ENCODE measurements at places on chromosomes 4 and X. TPM values are rescaled to one million over a fixed set of nuclear protein-coding genes. Genes with fewer than 3 reads are reported as not detected.

DNA sequence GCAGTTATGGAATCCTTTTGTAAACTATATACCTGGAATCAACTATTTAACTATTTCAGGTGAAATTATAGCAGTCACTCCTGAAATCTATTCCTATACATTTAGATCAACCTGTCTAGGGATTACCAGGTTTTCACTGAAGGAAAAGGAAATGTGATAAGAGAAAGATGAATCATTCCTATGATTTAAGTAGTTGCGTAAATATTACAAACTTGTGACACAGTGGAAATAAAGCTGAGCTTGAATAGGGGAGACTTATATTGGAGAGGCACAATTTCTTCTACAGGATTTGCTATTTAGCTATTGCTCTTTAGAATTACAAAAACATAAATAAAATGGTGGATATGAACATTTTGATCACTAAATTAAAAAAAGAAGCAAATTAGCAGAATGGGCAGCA, 284.1 kb upstream of the EPHA5 start:
- DNase-seq: no peak

- no peak for DNase-seq
Observed at GRCh38 chr4:636628-637159, 11.3 kb downstream of the PDE6B start.

GRCh38 chr4:112885897-112886296, 163.6 kb upstream of the ANK2 start:
- DNase-seq: no peak

GRCh38 chr4:107740381-107740780, 20.3 kb upstream of the PAPSS1 start:
- peak; percentile 59 for DNase-seq

DNA sequence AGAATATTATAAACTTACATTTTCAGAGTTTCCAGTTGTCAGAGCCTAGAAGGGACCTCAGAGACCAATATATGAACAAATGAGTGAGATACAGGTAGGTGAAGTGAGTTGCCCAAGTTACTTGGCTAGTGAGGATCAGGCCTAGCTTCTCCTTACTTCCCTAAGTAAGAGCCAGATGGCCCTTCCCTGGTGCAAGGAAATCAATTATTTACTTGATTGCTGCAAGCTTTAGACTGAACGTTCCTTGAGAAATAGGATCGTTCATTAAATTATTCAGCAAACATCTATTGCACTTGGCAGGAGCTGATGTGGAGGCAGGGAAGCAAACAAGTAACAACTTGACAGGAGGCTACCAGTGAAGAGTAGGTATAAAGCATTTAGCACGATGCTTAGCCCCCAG, 117.8 kb downstream of the EFHC2 start:
- no peak for DNase-seq

- DNase-seq: peak; percentile 89
Observed at GRCh38 chr4:40840985-40841571, 91.3 kb downstream of the NSUN7 start.

- DNase-seq: no peak
Observed at GRCh38 chrX:70042399-70043371, 7.1 kb downstream of the AWAT2 start.

GRCh38 chr4:161696944-161697343, 466.9 kb downstream of the FSTL5 start:
- no peak for DNase-seq

DNA sequence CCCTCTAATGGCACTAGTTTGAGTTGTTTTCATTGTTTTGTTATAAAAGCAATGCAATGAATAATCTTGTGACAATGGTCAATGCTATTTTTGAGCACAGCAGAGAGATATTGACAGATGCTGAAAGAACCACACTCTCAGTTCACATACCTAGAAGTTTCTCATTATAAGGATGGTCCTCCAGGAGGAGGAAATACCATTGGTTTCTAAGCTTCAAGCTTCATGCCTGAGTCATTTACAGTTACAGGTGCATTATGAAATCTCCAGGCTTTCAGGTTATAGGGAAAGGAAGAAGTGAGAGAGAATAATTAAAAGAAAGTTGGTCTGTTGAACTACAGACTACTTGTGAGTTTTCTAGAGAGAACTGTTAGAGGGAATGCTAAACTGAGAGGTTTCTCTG, 75.3 kb downstream of the PWWP3B start:
- no peak for DNase-seq

DCAF8L2 gene
- not detected for total RNA-seq

SMIM31 gene
- not detected for total RNA-seq

SRPX gene
- total RNA-seq: not detected
